ENCODE measurements at places on chromosomes 16 and 17.
A peak's percentile ranks its signal among the peaks of the same experiment; 100 is the strongest.

- DNase-seq: no peak
Observed at GRCh38 chr16:23573817-23574216, 16.3 kb downstream of the UBFD1 start.

- peak; percentile 5 for DNase-seq
Observed at GRCh38 chr17:28810437-28810836, 32.2 kb downstream of the FAM222B start.

GRCh38 chr16:27218756-27219155 lies 15.4 kb downstream of the KDM8 start:
- DNase-seq: no peak

DNA sequence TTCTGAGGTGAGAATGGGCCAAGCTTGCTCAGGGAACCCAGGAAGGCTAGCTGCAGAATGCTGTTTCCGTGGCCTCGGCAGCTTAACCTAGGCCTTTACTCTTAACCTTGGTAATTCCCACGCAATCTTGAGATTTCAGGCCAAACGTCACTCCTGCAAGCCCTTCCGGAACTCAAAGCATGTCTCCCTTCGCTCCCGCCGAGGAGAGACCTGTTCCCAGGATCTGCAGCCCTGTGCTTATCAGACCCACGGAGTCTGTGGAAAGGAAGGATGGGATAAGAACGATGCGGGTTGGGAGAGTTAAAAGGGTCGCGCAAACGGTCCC lies 524 bp upstream of the ZFP3 start:
- DNase-seq: no peak

GRCh38 chr17:76074390-76075363 lies at the start of gene GALR2:
TSS of gene GALR2 (plus strand) at chr17:76074781. CDS start at chr17:76074884, 103 bp downstream.
- DNase-seq: no peak

- DNase-seq: no peak
Observed at GRCh38 chr17:1742371-1743087, at the start of gene SERPINF2. TSS of gene SERPINF2 (plus strand) at chr17:1742871. CDS start at chr17:1744996, 2,125 bp downstream.

- peak; percentile 30 for DNase-seq
Observed at GRCh38 chr16:88455610-88456355, 2.7 kb downstream of the ZFPM1 start.

GRCh38 chr17:79441356-79442160 lies 169.3 kb downstream of the RBFOX3 start:
- DNase-seq: no peak

GRCh38 chr17:82228278-82228841 lies 482 bp upstream of the SLC16A3 start:
- DNase-seq: peak; percentile 64

All from inflammatory macrophage treated with lipopolysaccharide for 4 hours (primary cell).